Suppressor macrophage (primary cell): ENCODE measurements at places on chromosomes 6 and 20.

DNA sequence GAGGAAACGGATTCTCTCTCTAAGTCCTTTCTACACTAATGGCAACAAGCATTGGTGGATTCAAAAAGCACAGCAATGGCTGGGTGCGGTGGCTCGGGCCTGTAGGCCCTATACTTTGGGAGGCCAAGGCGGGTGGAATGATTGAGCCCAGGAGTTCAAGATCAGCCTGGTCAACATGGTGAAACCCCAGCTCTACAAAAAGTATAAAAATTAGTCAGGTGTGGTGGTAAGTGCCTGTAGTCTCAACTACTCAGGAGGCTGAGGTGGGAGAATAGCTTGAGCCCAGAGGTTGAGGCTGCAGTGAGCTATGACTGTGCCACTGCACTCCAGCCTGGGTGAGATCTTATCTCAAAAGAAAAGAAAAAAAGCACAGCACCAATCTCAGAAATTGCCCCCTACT is 19.3 kb downstream of the PAQR8 start:
- DNase-seq = no peak

DNA sequence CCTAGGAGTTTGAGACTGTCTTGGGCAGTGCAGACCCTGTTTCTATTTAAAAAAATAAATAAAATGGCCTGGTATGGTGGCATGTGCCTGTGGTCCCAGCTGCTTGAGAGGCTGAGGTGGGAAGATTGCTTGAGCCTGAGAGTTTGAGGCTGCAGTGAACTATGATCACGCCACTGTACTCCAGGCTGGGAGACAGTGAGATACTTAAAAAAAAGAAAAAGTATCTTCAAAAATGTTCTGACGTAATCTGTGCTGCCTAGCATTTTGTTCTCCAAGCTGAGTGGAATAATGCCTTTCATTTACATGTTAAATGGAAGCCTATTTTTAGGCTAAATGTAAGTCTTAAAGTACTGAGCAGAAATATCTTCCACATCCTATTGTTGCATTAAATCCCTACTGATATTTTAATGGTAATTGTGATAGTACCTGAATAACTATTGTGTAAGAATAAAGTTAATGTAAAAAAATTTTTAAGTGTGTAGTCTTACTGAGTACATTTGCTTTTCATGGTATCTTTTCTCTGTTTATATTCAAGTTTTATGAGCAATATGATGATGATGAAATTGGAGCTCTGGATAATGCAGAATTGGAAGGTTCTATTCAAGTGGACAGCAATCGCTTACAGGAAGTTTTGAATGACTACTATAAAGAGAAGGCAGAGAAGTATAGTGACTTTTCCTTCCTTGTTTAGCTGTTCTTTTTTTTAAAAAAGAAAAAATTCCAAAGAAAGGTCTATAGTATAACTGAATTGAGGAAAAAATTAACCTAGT is 4.2 kb upstream of the ZC2HC1B start:
- no peak for DNase-seq

- no peak for DNase-seq
Measured at GRCh38 chr6:92341201-92341600, 1078.2 kb downstream of the EPHA7 start.

GRCh38 chr20:48236000-48236970 is 451.0 kb upstream of the SULF2 start:
- DNase-seq = no peak

DNA sequence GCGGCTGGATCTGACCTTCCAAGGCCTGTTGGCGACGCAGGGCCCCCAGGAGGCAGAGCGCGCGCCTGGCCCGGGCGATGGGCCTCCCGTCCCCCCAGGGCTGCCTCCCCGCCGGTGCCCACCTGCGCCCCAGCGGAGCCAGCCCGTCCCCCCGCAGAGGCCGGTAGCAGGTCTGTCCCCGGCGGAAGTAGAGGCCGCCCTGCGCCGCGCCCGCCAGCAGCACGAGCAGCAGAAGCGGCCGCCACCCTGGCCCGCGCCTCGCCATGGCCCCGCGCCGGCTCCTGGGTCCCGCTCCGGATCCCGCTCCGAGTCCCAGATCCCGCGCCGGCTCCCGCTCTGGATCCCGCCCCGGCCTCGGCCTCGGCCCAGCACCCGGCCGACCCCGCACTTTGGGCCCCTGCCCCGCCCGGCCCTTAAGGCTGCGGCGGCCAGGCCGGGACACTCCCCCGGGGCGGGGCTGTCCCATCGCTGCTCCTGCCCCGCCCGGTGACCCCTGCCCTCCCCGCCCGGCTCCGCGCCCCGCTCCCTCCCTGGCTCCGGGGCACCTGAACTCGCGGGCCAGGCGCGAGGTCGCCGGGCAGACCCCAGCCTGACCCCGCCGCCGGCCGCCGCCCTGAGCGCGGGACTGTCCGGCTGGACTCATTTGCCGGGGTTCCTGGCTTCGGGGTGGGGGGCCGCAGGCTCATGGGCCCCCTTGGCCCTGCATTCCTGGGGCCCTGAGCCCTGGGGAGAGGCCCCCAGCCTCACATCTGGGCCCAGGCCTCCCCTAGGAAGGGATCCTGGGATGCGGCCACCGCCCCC is at the start of gene CTSZ:
CTSZ (minus strand) TSS at position 391 of the 801 bp plus-strand sequence; CDS start at position 265, 126 bp downstream.
- peak; percentile 95 for DNase-seq

DNA sequence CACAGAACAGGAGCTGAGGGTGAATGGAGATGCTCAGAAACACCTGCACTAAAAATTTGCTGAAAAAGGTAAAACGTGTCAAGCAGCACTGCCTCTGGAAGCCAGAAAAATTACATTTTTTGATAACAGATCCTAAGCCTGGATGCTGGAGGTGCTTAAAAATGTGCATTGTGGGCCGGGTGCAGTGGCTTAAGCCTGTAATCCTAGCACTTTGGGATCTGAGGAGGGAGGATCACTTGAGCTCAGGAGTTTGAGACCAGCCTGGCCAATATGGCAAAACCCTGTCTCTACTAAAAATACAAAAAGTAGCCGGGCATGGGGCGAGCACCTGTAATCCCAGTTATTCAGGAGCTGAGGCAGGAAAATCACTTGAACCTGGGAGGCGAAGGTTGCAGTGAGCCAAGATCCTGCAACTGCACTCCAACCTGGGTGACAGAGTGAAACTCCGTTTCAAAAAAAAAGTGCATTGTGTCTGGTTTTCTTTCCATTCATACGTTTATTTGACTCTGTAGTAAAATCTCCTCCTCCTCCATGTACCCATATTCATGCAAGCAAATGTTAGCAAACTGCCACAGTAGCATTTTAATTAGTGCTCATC is 587 bp upstream of the BTN3A1 start:
- DNase-seq = no peak

DNA sequence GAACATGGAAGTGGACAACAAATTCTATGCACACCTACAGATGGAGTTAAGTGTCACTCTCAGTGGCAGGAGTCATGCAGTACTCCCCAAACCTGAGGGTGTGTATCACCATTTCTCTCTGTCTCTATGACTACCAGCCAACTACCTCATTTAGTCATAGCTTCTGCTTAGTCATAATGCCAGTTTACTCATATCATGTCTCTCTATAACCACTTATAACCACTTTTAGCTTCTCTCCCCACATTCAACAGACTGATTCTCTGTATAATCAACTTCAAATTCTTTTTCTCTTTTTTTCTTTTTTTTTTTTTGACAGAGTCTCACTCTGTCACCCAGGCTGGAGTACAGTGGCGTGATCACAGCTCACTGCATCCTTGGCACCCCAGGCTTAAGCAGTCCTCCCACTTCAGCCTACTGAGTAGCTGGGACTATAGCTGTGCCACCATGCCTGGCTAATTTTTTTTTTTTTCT is 13.8 kb upstream of the GTF3C6 start:
- peak; percentile 69 for DNase-seq

- DNase-seq = peak; percentile 87
Measured at GRCh38 chr20:5947276-5947675, 3.1 kb downstream of the TRMT6 start.

GRCh38 chr6:1346558-1347091 is 34.7 kb downstream of the FOXQ1 start:
- DNase-seq = no peak

DNA sequence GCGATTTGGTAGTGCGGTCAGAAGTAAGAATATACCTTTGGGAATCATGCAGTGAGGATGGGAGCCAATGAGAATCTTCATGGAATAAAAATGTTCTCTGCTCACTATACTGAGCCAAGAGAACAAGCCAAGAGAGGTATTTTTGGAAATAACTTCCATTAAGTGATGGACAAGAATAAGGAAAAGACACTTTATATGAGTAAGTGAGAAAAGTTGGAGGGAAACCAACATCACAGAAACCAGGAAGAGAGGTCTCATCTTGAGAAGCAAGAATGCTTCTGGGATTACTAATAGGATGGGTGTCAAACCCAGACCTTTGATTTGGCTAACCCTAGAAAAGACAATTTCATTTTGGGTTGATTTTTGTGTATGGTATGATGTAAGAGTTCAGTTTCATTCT is 181.2 kb upstream of the JAG1 start:
- DNase-seq = no peak

GRCh38 chr20:23873370-23874015 is 6.1 kb downstream of the CST5 start:
- DNase-seq = no peak

- no peak for DNase-seq
Measured at GRCh38 chr20:62745279-62745951, 36.8 kb downstream of the NTSR1 start.

DNA sequence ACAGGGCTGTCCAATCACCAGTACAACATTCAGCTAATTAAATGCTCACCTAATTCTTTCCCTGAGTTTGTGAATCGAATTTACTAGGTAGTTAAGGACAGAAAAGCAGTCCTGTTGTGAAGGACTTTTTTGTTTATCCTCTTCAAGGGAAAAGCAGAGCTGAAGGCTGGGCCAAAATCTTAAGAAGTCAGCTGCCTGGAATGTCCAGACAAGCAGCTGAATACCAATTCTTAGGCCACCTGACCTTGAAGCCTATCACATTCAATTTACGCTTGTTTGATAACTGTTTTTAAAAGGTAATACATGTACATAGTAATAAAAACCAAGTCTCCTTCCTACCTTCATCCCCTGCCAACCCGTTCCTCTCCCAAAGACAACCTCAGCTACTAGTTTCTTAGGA is 56.4 kb downstream of the UQCC1 start:
- no peak for DNase-seq

DNA sequence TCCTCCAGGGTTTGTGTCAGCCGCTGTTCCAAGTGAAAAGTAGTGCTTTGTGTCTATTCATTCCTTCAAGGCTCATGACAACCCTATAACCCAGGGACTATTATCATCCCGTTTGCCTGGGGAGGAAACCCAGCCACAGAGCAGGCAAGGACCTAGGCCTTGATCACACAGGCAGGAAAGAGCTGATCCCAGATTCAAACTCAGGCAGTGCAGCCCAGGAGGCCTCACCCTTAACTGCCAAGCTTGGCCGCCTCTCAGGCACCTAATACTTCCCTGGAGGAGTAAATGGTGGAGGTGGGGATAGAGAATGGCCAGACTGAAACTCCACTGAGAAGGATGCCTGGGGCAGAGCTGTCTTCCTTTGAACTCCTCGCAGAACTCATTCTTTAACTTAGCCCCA is 215.1 kb upstream of the QKI start:
- DNase-seq = no peak

GRCh38 chr20:2829376-2829775 is 11.1 kb downstream of the PCED1A start:
- DNase-seq = no peak

- DNase-seq = no peak
Measured at GRCh38 chr6:81696524-81696923, 56.0 kb downstream of the TENT5A start.

GRCh38 chr6:74103417-74103816 is 407.4 kb downstream of the CD109 start:
- no peak for DNase-seq

DNA sequence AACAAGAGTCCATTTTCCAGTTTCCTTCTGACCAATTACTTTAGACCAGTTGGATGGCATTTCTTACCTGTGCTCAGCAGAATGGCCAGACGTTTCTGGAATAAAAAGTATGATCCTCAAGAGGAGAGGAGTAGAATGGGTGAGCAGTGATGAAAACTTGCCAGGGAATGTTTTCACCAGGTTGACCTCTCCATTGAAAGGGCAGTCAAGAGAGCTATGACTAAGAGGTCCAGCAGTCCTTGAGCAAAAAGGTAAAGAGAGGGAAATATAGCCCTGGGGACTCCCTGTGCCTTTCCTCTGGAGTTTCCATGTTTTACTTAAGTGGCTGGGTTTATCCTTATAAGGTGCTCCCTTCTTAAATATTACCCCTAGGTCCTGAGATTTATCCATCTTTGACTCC is 210.9 kb downstream of the TBX18 start:
- no peak for DNase-seq

GRCh38 chr6:167817729-167818128 is 9.0 kb upstream of the AFDN start:
- DNase-seq = no peak

DNA sequence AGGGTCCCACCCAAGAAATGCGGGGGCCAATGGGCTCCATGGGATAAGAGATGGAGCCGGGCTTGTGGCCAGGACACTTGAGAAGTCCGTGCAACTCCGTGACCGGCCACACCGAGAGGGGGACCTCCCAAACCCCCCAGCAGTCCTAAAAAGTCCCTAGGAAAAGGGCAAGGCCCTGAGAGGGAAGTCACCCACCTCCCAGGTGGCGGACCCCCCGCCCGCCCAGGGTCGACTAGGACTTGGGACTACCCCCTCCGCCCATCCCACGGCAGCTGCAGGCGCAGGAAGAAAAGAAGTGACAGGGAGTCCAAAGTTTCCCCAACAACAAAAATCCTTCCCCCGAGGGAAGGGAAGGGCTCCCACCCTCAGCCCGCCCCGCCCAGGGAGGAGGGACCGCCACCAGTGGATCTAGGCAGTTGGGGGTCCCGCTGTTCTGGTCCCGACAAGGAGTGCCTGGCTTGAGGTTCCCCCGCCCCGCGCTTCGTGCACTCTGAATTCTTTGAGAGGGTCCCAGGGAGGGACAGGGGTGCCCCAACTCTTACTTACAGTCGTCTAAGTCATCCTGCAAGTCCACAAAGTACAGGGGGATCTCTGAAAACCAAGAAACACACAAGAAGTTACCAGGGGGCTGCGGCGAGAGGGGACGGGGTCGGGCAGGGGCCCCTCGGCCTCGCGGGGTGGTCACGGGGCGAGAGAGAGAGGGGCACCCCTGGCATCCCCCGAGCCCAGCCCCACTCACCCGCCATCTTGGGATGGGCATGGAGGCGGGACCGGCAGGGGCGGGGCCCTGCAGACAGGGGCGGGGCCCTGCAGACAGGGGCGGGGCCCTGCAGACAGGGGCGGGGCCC is 611 bp upstream of the RAB22A start:
- DNase-seq = peak; percentile 79

- no peak for DNase-seq
Measured at GRCh38 chr20:25327521-25328235, 63.0 kb downstream of the ABHD12 start.

- peak; percentile 52 for DNase-seq
Measured at GRCh38 chr20:33789109-33789857, 21.9 kb upstream of the CHMP4B start.
